Chondrocyte (in vitro differentiated cells): ENCODE measurements at places on chromosomes 5 and 9. TPM values are rescaled to one million over a fixed set of nuclear protein-coding genes. Genes with fewer than 3 reads are reported as not detected.

DNA sequence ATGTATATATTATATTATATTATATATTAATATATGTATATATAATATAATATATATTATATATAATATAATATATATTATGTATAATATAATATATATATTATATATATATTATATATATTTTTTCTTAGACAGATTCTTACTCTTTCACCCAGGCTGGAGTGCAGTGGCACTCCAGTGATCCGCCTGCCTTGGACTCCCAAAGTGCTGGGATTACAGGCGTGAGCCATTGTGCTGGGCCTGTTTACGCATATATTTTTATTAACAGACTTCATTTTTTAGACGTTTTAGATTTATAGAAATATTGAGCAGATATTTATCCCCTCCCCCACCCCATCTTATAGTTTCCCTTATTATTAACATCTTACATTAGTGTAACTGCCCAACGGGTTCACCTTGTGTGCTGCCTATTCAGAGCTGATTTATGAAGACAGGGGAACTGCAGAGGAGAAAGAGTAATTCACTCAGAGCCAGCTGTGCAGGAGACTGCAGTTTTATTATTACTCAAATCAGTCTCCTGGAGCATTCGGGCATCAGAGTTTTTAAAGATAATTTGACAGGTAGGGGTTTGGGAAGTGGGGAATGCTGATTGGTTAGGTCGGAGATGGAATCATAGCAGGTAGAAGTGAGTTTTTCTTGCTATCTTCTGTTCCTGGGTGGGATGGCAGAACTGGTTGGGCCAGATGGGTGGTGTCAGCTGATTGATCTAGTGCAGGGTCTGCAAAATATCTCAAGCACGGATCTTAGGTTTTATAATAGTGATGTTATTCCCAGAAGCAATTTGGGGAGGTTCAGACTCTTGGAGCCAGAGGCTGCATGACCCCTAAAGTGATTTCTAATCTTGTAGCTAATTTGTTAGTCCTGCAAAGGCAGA lies 93.4 kb downstream of the UNC13B start:
- no peak overlapping the region for H3K27ac ChIP-seq
- H3K4me1 ChIP-seq, result peaks cover 18% of the 10 kb centered on the region
- H3K36me3 ChIP-seq, result peaks cover under 1% of the 10 kb centered on the region
- DNase-seq, result no peak

- H3K4me3 ChIP-seq, result no peak overlapping the region
- no peaks in the 10 kb centered on the region for H3K36me3 ChIP-seq
- no peaks in the 10 kb centered on the region for H3K27me3 ChIP-seq
- H3K4me1 ChIP-seq, result peaks cover 21% of the 10 kb centered on the region
- DNase-seq, result no peak
These were observed 465.6 kb upstream of the KIF2A start for GRCh38 chr5:61840361-61840760.

- H3K36me3 ChIP-seq, result no peaks in the 10 kb centered on the region
- no peak overlapping the region for H3K27ac ChIP-seq
- H3K4me3 ChIP-seq, result no peak overlapping the region
- peak; percentile 70 for DNase-seq
These were observed 123.3 kb downstream of the PHF2 start for GRCh38 chr9:93699650-93700049.

DNA sequence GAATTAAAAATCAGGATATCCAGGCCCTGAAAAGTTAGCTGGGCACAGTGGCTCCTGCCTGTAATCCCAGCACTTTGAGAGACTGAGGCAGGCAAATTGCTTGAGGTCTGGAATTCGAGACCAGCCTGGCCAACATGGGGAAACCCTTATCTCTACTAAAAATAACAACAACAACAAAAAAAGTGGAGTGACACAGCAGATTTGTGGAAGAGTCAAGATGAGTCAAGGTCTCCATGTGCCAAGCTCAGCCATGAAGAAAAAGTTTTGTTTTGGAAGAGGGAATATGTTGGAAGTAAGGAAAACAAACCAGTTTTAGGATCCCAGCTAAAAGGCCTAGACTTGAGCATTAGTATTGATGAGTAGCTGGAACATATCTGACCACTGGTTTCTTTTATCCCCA lies 14.7 kb downstream of the LRRC70 start:
- H3K27ac ChIP-seq, result no peak overlapping the region
- H3K27me3 ChIP-seq, result no peaks in the 10 kb centered on the region
- no peak overlapping the region for H3K4me3 ChIP-seq
- no peak for DNase-seq
- H3K4me1 ChIP-seq, result peaks cover 8% of the 10 kb centered on the region

Gene ACTBL2
- total RNA-seq, result 0.10 TPM in 1 of 3 replicates, not detected in the others

DNA sequence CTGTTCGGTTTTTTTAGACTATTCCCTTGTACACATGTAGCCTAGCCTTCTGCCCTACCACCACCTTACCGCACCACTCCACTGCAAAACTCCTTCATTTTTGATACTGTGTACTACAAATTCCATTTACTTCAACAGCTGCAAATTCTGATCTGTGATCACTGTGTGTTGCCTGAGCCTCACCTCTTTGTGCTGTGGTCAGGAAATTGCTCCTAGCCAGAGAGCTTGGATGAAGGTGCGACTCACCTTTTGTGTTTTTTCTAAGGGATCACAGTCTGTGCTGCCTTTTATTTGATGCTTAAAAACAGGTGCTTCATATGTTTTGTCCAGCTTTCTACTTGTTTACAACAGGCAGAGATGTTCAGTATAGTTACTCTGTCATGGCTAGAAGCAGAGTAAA lies 31.5 kb downstream of the CSNK1G3 start:
- H3K4me3 ChIP-seq, result no peak overlapping the region
- peak overlapping the region; percentile 58 for H3K27ac ChIP-seq
- no peak for DNase-seq

DNA sequence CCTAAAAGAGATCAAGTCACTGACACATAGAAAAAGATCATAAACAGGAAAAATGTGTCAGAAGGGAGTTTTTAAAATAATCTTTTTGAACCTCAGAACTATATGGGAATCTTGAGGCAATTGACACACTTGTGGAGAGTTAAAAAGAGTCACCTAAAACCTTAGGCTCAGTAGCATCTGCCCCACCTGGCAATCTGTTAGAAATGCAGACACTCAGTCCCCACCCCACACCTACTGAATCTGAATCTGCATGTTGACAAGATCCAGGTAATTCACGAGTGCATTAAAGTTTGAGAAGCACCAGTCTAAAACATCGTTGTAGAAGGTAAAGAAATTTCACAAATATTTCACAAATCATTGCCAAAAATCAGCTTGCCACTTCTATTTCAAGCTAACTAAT lies 388.3 kb downstream of the NR2F1-AS1 start:
- no peaks in the 10 kb centered on the region for H3K27me3 ChIP-seq
- H3K4me1 ChIP-seq, result peaks cover 39% of the 10 kb centered on the region
- H3K36me3 ChIP-seq, result no peaks in the 10 kb centered on the region
- H3K27ac ChIP-seq, result no peak overlapping the region
- no peak for DNase-seq
- no peak overlapping the region for H3K4me3 ChIP-seq

Gene TRAF1
- total RNA-seq, result 10.0 to 11.3 TPM (median 10.8 TPM) in 3 replicates

GRCh38 chr9:2723376-2724065 lies 6.2 kb downstream of the KCNV2 start:
- no peak overlapping the region for H3K27ac ChIP-seq
- H3K4me3 ChIP-seq, result no peak overlapping the region
- no peaks in the 10 kb centered on the region for H3K27me3 ChIP-seq
- DNase-seq, result no peak
- peaks cover 10% of the 10 kb centered on the region for H3K4me1 ChIP-seq

GRCh38 chr9:99515895-99516656 lies 294.0 kb downstream of the SEC61B start:
- DNase-seq, result no peak
- H3K4me1 ChIP-seq, result no peaks in the 10 kb centered on the region
- no peak overlapping the region for H3K27ac ChIP-seq
- no peaks in the 10 kb centered on the region for H3K36me3 ChIP-seq
- no peaks in the 10 kb centered on the region for H3K27me3 ChIP-seq

DNA sequence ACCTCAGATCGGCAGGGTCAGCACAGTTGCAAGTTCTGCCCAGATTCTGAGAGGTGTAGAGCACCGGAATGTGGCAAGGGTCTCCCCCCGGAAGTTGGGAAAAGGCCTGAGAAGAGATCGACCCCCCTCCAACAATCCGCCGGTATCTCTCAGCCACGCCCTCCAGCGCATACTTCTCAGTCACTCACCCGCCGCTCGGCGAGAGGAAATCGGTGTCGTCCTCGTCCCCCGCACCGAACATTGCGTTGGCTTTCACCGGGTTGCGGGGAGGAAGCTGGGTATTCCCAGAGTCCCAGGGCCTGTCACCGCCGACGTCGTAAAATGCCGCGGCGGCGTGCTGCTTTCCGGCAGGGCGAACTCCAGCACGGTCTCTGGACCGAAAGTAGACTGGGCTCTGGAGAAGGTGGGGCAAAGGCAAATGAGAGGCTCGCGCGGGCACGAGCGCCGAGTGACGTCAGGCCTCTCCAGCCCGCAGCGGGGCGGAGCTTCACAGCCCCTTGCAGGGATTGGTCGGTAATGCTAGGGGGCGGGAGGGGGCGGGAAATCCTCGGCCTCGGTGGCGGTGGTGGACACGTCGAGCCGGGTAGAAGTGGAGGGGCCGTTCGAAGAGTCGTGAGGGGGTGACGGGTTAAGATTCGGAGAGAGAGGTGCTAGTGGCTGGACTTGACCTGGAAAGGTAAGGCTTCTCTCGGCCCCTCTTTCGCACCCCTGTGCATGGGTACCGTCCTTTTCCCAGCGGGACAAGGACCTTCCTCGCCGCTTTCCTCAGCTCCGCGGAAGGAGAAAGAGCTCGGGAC lies at the start of the genes FKBP15 and SLC31A1:
TSS of gene FKBP15 (minus strand) at position 275 of the 797 bp plus-strand sequence. CDS start at position 241, 34 bp downstream.
TSS of gene SLC31A1 (plus strand) at position 542 of the 797 bp plus-strand sequence. CDS start 34,605 bp downstream, outside the sequence.
- DNase-seq, result peak; percentile 98
- H3K27ac ChIP-seq, result peak within 1 kb of the TSS; percentile 98
- H3K36me3 ChIP-seq, result peaks cover 2% of the 10 kb centered on the region
- no peaks in the 10 kb centered on the region for H3K27me3 ChIP-seq

- H3K27ac ChIP-seq, result no peak overlapping the region
- H3K27me3 ChIP-seq, result no peaks in the 10 kb centered on the region
- DNase-seq, result no peak
- peaks cover 10% of the 10 kb centered on the region for H3K4me1 ChIP-seq
- H3K36me3 ChIP-seq, result no peaks in the 10 kb centered on the region
These were observed 4.4 kb upstream of the SLC25A51 start for GRCh38 chr9:37908283-37908682.

Gene PLCXD3
- total RNA-seq, result not detected in 3 replicates

Gene FOXD4L4
- not detected in 3 replicates for total RNA-seq

DNA sequence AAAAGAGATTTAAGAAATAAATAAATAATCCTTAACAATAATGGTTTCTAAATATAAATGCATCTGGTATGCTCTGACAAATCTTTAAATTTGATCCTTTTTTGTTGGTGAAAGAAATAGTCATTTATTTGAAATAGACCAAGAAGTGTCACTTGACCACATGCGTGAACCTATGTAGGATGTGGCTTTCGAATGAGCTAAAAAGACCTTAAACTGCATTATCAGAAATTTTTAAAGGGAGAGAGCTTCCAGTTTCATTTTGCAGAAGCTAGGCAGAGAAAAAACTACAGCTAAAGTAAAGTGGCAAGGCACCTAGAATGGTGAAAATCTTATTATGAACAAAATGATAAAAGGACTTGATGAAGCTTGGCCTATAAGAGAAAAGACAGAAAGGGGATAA lies 309.2 kb upstream of the EFNA5 start:
- H3K27ac ChIP-seq, result no peak overlapping the region
- H3K4me3 ChIP-seq, result no peak overlapping the region
- no peaks in the 10 kb centered on the region for H3K36me3 ChIP-seq

- no peak for DNase-seq
- H3K4me1 ChIP-seq, result peaks cover 5% of the 10 kb centered on the region
- peaks cover 1% of the 10 kb centered on the region for H3K36me3 ChIP-seq
- no peak overlapping the region for H3K27ac ChIP-seq
These were observed 1037.3 kb upstream of the ACO1 start for GRCh38 chr9:31347082-31347617.

Gene SPARC
- 19,093 to 24,474 TPM (median 24,306 TPM) in 3 replicates for total RNA-seq

- no peaks in the 10 kb centered on the region for H3K27me3 ChIP-seq
- peak overlapping the region; percentile 98 for H3K4me3 ChIP-seq
These were observed 804 bp downstream of the TTC39B start for GRCh38 chr9:15306068-15306756.

GRCh38 chr9:105854783-105855724 lies 160.7 kb downstream of the TMEM38B start:
- H3K27me3 ChIP-seq, result no peaks in the 10 kb centered on the region
- no peak for DNase-seq
- H3K36me3 ChIP-seq, result no peaks in the 10 kb centered on the region
- peaks cover 40% of the 10 kb centered on the region for H3K4me1 ChIP-seq
- H3K27ac ChIP-seq, result no peak overlapping the region
- H3K4me3 ChIP-seq, result no peak overlapping the region

- H3K27ac ChIP-seq, result no peak overlapping the region
- H3K27me3 ChIP-seq, result peaks cover 69% of the 10 kb centered on the region
- H3K4me3 ChIP-seq, result no peak overlapping the region
These were observed 27.2 kb downstream of the GGTA1 start for GRCh38 chr9:121472446-121472845.

GRCh38 chr5:98773214-98773463 lies 324 bp upstream of the RGMB start:
- H3K27me3 ChIP-seq, result no peaks in the 10 kb centered on the region
- DNase-seq, result no peak
- peaks cover 53% of the 10 kb centered on the region for H3K4me1 ChIP-seq
- H3K27ac ChIP-seq, result peak overlapping the region; percentile 99

DNA sequence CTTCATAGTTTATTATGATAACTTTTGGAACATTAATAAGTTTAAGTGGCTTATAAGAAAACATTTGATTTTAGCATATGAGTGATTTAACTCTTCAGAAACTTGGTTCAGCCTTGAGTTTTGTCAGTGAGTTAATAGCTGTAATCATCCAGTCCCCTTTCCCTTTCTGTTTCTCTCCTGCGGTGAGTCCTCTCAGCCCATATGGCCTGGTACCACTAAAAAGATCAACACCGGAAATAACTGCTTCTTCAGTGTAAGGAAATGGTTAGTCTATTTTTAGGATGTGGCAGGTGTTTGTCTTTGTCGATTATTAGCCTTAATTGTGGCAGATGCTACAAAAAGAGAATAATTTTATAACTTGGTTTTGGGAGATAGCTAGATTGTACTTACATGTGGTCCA lies 120.2 kb upstream of the GRHPR start:
- H3K27me3 ChIP-seq, result no peaks in the 10 kb centered on the region
- no peak for DNase-seq
- peaks cover 3% of the 10 kb centered on the region for H3K36me3 ChIP-seq
- no peak overlapping the region for H3K27ac ChIP-seq

- peaks cover 27% of the 10 kb centered on the region for H3K4me1 ChIP-seq
- H3K4me3 ChIP-seq, result peak overlapping the region; percentile 98
- peak; percentile 60 for DNase-seq
- peak overlapping the region; percentile 96 for H3K27ac ChIP-seq
- no peaks in the 10 kb centered on the region for H3K27me3 ChIP-seq
These were observed 404 bp downstream of the MRNIP start for GRCh38 chr5:179858241-179858585.

Gene FOXD1
- total RNA-seq, result 28.1 to 78.9 TPM (median 28.6 TPM) in 3 replicates

DNA sequence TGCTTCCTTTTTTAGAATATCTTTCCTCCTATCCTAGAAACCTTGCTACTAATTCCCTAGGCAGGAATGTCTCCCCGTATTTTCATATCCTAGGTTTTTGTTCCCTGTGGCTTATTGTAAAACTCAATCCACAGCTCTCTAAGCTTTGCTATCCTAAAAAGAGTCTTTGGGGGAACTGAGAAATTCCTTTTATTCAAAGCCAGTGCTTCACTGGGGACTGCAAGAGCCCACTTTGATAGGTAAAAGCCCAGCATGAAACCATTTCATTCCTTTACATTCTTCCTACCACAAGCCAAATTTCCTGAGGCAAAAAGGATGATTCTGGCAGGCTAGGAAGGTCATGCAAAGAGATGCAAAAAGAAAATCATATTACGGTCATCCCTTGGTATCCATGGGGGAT lies 5.8 kb upstream of the HACD4 start:
- no peaks in the 10 kb centered on the region for H3K36me3 ChIP-seq
- H3K27ac ChIP-seq, result no peak overlapping the region
- no peak for DNase-seq

Gene PCDHB10
- total RNA-seq, result 3.8 to 5.3 TPM (median 4.3 TPM) in 3 replicates
